T1000 (cell line): ENCODE measurements at places on chromosomes 7 and 10.

- DNase-seq = peak; percentile 8
These were observed 202.9 kb downstream of the TRIL start for GRCh38 chr7:28755255-28755654.

- DNase-seq = no peak
These were observed 109.2 kb upstream of the TRIM24 start for GRCh38 chr7:138350701-138351357.

- no peak for DNase-seq
These were observed 8.5 kb downstream of the NRP1 start for GRCh38 chr10:33325929-33326328.

DNA sequence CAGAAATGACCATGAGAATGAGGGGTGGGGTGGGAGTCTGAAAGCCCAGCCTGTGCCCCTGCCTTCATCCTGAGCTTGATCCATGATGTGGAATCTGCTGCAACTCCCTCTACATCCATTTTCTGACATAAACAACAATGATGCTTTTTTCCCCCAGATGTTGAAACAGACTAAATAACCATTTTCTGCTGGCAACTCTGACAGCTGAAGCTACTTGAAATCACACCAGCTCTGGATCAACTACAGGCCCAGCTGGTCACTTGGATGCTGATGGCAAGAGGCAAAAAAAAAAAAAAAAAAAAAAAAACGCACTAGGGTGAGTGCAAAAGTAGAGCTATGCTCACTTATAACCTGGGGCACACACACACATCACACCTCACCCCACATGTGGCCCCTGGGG, 74.2 kb downstream of the FAM107B start:
- no peak for DNase-seq

- DNase-seq = no peak
These were observed 7.4 kb upstream of the CYCS start for GRCh38 chr7:25132430-25132829.

DNA sequence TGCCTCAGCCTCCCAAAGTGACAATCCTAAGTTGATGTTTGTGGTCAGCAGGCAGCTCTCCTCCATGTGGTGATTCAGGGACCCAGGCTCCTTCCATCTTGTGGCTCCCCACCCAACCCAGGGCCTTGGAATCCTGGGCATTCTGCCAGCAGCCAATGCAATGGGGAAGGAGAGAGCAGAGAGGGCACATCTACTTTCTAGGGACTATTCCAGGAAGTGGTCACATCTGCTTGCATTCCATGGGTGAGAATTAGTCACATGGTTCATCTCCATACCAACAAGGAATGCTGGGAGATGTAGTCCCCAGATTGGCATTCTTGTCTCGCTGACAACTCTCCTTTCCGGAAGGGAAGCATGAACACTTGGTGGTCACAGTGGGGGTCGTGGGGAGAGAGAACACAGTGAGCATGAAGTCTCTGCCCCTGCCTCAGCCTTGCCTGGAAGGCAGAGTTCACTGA, 9.9 kb upstream of the SRRM3 start:
- DNase-seq = no peak

GRCh38 chr10:102919992-102920739, 2.1 kb downstream of the CNNM2 start:
- DNase-seq = no peak

DNA sequence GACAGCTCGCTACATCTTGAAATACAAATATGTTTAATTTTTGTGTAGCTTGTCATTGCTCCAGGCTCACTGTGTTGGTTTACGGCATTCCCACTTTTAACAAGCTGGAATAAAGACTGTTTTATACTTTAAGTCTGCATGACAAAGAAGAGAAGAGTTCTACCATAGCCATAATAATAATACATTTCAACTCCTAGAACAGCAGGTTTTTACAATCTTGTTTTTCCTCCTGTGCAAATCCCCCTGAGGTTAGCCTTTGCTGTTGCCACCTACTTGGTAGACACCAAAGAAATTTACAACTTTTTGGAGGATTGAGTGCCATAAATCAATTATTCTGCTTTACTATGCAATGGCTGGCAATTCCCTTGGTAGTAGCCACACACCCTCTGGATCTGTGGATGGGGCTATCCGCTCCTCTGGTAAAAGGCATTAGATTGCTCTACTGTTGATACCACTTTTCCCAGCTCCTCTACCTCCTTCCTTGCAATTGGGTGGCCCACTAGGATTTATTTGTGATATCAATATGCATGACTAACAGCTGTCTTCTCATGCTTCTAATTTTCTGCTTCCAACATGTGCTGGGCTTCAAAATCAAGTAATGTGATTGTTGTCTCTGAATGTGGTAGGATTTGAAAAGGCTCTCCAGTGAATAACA, 60.2 kb downstream of the SFMBT2 start:
- DNase-seq = no peak

DNA sequence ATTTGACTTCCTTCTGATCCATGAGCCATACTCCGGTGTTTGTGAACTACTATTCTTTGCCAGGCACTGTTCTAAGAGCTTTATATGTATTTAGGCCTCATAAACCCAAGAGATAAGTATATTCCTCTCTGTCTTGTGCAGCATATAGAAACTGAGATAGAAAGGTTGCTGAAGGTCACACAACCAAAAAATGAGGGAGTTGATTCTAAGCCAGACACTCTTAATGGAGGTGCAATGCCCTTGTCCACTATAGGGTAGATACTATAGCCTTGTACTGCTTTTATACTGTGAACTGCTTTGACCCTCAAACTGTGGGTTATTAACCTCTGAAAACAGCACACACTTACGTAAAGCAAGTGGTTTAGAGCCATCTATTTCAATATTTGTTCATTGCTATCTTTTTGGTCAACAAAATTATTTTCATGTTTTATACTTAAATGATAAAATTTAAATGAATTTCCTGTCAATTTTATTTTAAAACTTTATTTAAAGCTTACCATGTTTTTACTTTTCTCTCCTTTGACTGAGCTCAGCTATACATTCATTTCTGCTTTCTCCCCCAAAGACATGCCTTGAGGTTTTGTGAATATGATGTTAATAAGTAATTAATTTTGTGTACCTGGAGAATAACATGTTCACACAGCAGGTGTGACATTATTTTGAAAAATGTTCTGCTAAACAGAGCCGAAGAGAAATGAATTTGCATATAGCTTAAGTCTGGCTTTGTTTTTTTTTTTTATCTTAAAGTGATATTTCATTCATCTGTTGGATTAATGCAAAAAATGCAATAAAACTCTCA, 687.3 kb downstream of the DNAJB9 start:
- DNase-seq = no peak

GRCh38 chr7:96321658-96322372, at the start of gene SLC25A13:
SLC25A13 (minus strand) TSS chr7:96322098; CDS start chr7:96321956, 142 bp downstream.
- DNase-seq = peak; percentile 74

DNA sequence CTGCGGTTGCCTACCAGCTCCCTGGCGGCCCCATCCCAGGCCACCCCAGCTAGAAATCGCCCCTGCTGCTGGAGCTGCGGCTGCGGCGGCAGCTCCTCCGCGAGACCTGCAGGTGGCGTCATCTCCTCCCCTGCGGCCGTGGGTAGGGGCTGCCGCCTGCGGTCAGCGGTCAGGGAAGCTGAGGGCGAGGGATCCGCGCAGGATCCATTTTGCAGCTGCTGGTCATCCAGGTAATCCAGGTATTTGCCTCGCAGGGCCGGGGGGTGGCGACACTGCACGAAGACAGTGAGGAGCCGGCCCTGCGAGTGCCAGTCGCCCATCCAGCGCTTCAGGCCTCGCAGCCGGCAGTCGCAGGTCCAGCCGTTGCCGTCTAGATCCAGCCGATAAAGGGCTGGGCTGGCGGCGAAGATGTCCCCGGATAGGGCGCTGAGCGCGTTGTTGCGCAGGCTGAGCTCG, 1.5 kb downstream of the TRIL start:
- DNase-seq = no peak

GRCh38 chr10:12954866-12955265, 46.6 kb downstream of the CCDC3 start:
- DNase-seq = no peak

DNA sequence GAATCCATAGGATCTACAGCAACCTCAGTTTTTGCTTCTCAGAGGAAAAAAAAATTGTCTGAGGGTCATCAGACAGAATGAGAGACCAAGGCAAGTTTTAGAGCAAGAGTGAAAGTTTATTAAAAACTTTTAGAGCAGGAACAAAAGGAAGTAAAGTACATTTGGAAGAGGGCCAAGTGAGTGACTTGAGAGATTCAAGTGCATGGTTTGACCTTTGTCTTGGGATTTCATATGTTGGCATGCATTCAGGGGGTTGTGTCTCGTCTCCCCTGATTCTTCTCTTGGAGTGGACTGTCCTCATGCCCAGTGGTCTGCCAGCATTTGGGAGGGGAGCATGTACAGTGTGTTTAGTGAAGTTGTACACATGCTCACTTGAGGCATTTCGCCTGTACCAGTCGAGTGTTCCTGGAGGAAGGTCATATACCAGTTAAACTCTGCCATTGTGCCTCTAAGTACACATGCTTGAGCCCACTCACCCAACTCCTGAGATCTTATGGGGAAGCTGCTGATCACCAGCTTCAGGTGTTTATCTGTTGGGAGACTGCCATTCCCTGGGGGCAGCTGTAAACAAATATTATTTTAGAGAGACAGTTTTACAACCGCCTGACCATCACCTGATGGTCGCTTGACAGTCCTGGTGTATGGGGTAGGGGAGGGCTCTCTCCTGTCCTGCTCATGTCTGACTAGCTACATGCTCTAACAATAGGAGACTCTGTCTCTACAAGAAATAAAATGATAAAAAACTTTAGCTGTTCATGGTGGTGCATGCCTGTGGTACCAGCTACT, 109.4 kb downstream of the EEPD1 start:
- no peak for DNase-seq

DNA sequence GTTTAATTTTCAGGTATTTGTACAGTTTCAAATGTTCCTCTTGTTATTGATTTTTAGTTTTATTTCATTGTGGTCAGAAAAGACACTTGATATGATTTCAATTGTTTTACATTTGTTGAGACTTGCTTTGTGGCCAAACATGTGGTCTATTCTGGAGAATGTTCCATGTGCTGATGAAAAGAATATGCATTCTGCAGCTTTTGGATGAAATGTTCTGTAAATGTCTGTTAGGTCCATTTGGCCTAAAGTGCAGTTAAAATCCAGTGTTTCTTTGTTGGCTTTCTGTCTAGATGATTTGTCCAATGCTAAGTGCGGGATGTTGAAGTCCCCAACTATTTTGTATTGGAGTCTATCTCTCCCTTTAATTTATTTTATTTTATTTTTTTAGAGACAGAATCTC, 70.5 kb downstream of the ZNF503 start:
- no peak for DNase-seq

- no peak for DNase-seq
These were observed 11.7 kb downstream of the ARHGAP19 start for GRCh38 chr10:97280783-97281182.

GRCh38 chr10:75202321-75203045, 8.1 kb upstream of the VDAC2 start:
- no peak for DNase-seq

- no peak for DNase-seq
These were observed 676.7 kb downstream of the PCDH15 start for GRCh38 chr10:54124209-54124885.

- no peak for DNase-seq
These were observed 6.6 kb downstream of the DMBT1 start for GRCh38 chr10:122567056-122567660.

GRCh38 chr7:93036807-93037206, 81.0 kb downstream of the SAMD9 start:
- no peak for DNase-seq

- no peak for DNase-seq
These were observed 203.9 kb downstream of the SNX10 start for GRCh38 chr7:26495569-26495968.

DNA sequence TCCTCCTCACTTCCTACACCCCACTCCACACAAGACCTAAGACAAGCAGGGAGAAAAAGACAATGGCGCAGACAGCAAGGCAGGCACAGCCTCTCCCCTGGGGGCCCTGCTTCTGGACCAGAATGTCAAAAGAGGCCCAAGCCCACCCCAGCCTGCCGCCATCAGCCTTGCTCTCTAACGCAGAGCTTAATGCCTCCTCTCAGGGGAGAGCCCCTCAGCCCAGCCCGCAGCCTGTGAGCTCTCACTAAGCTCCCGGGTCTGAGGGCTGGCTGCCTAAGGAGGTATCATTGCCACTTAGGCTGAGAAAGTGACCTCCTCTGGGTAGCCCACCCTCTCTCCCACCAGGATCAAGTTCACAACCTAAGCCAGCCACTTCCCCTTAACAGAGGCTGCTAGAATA, 16.7 kb downstream of the SLIT1 start:
- DNase-seq = no peak

GRCh38 chr10:100427374-100427773, 35.4 kb upstream of the WNT8B start:
- DNase-seq = no peak

DNA sequence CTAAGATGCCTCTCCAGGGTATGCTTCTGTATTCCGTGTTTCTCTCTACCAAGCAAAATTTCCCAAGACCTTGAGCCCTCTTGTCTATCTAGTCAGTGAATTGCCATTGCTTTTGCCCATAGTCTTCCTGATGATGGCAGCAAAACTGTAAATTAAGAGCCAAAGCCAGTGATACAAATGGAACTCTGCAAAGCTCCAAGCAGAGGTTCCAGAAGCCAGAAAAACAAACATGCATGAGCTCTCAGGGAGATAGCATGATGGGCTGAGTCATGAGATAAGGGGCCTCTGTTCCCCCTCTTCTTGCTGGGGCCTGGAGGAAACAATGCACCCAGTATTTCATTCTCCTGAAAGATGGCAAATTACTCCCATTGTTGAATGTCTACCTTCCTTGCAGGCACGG, 24.7 kb downstream of the LSMEM1 start:
- DNase-seq = no peak

- DNase-seq = no peak
These were observed 15.7 kb downstream of the DNAJB6 start for GRCh38 chr7:157352516-157352915.

- DNase-seq = no peak
These were observed 106.4 kb downstream of the TAX1BP1 start for GRCh38 chr7:27846388-27846787.

- DNase-seq = no peak
These were observed 72.7 kb downstream of the SEM1 start for GRCh38 chr7:96636979-96637378.

- no peak for DNase-seq
These were observed 19.2 kb upstream of the BMPER start for GRCh38 chr7:33886149-33886623.

DNA sequence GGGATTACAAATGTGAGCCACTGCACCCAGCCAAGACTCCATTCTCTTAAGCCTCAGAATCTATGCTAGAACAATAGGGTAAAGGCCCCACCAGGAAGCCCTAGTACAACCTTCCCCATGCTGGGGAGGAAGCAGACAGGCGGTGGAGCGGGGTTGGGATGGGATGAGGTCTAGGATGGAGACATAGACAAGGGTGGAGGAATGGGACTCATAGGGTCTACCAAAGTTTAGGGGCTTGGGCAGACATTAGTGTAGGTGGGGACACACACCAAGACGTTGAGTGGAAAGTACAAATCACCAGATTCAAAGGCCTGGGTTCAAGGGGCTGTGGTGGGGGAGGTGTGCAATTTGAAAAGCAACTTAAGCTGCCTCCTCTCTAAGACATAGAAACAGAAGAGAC, 19.3 kb downstream of the PRSS2 start:
- no peak for DNase-seq

- DNase-seq = no peak
These were observed 141.0 kb downstream of the C1GALT1 start for GRCh38 chr7:7323352-7323751.
